Dermis microvascular lymphatic vessel endothelial cell (primary cell): ENCODE measurements at places on chromosomes 7 and 10. TPM values are rescaled to one million over a fixed set of nuclear protein-coding genes. Genes with fewer than 3 reads are reported as not detected.

GRCh38 chr10:61628875-61629513 is 33.7 kb upstream of the CABCOCO1 start:
- peak; percentile 74 for DNase-seq

DNA sequence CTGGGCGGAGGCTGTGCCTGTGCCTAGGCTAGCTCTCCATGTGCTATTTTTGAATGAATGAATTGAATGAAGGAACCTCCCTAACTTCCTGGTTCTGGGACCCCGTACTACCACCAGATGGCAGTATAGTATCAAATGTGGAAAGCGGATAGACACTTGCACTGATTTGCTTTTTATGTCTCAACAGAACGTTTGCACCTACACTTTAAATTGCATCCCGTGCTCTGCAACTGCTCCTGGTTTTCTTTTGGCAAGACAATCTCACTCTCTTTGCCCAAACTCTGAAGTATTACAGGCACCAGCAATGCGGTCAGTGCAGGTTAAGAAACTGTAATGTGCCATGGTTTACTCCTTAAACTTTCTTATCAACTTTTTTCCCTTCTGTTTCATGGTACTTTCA is 6.5 kb downstream of the FZD8 start:
- DNase-seq: peak; percentile 73

GRCh38 chr10:81127931-81128330 is 590.2 kb downstream of the SH2D4B start:
- no peak for DNase-seq

- DNase-seq: no peak
These were observed 39.2 kb downstream of the ENO4 start for GRCh38 chr10:116888380-116889055.

DNA sequence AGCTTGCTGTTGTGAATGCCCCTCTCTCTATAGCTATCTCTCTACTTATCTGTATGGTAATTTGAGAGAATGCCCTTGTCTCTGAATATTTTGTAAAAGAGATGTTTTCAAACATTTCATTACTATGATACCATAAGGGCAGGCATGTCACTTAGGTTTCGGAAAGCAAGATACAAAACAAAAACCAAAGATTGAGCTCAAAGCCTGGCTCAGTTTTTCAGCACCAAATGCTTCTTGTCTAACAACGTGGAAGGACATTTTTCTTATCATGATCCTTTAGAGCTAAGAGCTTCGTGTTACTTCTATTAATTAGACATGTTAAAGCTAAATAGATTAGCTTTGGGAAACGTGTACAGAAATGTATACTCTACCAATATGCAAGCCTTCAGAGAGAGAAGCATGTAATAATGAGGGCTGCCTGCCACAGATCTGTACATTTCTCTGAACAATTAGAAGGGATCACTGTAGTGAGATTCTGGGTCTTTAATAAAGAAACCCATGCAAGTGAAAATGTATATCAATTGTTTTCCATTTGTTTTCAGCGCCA is 148.9 kb downstream of the ARID5B start:
- DNase-seq: no peak

ALKBH4 gene
- total RNA-seq: 8.1 and 13.0 TPM in 2 replicates

- DNase-seq: no peak
These were observed 10.0 kb downstream of the FRG2B start for GRCh38 chr10:133616371-133617130.

- no peak for DNase-seq
These were observed 21.7 kb upstream of the MCM10 start for GRCh38 chr10:13139676-13140075.

WNT2 gene
- total RNA-seq: not detected in 2 replicates
